NCI-H1436 treated with DMSO at 0.1 percent for 48 hours (cell line): ENCODE measurements at places on chromosomes 5 and 9.

DNA sequence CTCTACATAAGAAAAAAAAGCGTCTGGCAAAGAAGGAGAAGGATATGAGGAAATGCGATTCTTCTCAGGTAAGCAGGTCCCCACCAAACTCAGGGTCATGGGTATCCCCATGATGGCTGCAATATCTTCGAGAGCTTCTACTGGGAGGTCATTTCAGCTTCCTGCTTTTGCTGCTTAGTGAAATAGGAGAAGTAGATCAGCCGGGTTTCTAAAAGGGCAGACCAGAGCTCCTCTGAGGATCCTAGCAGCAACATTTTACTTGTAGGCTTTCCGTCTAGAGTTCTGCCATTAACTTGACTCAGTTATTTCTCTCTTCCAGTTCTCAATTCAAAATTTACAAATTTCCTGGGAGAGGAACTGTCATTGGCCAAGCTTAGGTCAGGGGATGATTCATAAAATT is 134.7 kb downstream of the DPYSL3 start:
- no peak for DNase-seq

DNA sequence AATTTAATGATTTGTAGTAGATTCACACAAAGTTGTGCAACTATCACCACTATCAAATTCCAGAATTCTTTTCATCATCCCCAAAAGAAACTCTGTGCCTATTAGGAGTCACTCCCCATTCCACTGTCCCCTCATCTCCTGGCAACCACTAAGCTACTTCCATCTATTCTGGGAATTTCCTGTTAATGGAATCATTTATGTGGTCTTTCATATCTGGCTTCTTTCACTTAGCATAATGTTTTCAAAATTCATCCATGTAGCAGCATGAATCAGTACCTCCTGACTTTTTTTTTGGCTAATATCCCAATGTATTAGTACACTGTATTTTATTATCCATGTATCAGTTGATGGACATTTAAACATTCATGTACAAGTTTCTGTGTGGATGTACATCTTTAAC is 157.6 kb downstream of the TTC39B start:
- no peak for DNase-seq

GRCh38 chr5:176959051-176959450 is 47.5 kb downstream of the UIMC1 start:
- peak; percentile 39 for DNase-seq

GRCh38 chr9:89755821-89756220 is 151.0 kb downstream of the GADD45G start:
- peak; percentile 28 for DNase-seq

DNA sequence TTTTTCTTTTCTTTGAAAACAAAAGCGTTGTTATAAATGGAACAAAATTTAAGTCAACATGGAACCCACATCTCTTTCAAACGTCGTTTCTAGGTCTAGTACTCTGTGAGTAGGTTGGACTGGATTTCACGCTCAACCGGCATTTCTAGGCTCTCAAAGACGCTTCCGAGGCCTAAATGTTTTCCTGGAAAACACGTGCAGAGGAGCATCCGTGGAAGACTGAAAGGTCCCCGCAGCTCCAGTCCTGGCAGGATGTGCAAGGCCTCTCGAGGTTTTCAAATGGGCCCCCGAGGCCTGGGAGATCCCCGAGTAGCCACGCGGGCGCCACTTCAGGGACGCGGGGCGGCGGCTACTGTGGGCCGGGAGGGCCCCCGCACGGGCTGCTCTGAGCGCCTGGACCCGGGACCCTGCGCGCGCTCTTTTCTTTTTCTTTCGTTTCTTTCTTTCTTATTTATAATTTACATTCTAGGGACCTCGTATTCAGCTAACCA is 4.2 kb upstream of the IRX2 start:
- no peak for DNase-seq

- DNase-seq: no peak
Measured at GRCh38 chr9:133979273-133979920, 12.7 kb downstream of the VAV2 start.

GRCh38 chr9:120284821-120285220 is 295.1 kb downstream of the CDK5RAP2 start:
- DNase-seq: no peak

GRCh38 chr5:28234356-28234968 is 1196.1 kb upstream of the CDH9 start:
- DNase-seq: no peak

DNA sequence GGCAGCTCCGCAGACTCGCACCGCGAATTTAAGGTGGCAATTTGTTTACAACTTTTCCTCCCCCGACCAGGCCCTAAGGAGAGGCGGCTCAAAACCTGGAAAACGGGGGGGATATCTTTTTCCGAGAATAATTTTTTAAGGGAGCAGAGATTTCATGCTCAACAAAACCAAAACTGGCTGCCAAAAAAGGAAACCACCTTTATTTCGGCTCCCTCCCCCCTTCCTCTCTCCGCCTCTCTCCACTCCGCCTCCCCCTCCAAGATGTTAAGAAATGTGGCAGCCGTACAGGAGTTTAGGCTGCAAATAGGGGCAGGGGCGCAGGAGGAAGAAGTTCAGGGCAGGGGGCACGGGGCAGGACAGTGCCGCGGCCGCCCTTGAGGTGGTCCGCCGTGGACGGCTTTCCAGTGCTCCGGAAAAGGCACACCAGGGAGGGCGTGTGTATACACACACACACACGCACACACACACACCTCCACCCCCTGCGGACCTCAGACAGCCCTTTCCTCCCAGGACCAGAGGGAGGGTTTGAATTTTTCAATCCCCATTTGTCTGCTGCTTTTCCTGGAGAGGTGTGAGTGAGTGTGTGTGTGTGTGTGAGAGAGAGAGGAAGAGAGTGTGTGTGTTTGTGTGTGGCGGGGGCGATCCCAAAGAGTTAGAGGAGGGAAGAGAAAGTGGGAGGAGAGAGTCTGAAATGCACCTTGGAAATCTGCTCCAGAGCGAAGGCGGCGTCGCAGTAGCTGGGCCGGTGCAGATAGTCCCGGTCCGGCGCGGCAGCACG is 9.1 kb downstream of the PTCH1 start:
- no peak for DNase-seq

DNA sequence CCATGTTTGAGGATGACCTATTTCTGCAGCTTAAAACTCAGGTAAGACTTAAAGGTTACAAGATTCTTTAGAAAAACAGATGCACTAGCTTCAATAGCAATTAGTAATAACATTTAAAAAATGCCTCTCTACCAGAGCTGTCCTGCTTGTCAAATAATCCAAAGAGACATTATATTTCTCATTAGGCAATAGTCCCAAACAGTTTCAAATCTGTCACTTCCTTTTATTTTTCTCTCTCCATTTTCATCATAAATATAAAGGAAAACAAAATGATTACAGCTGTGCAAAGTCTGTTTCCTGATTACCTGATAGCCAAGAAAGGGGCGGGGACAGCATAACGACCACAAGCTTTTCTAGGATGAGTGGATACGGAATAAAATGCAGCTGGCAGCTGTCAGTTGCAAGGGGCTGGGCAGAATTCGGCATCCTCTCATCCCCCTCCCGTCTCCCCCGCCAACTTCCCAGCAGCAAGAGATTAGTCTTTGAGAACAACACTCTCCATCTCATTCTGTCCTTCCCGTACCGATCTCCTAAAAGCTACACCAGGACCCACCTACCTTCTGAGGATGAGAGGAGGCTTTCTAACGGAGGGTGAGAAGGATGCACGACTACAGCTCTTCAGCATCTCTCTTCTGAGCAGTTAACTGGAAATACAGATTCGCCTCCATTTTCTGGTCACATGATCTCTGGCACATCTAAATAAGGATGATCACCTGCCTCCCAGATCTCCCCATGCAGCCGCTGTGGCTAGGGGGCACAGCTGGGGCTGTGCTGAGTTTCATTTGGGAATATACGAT is 72.5 kb upstream of the PCA3 start:
- DNase-seq: no peak

DNA sequence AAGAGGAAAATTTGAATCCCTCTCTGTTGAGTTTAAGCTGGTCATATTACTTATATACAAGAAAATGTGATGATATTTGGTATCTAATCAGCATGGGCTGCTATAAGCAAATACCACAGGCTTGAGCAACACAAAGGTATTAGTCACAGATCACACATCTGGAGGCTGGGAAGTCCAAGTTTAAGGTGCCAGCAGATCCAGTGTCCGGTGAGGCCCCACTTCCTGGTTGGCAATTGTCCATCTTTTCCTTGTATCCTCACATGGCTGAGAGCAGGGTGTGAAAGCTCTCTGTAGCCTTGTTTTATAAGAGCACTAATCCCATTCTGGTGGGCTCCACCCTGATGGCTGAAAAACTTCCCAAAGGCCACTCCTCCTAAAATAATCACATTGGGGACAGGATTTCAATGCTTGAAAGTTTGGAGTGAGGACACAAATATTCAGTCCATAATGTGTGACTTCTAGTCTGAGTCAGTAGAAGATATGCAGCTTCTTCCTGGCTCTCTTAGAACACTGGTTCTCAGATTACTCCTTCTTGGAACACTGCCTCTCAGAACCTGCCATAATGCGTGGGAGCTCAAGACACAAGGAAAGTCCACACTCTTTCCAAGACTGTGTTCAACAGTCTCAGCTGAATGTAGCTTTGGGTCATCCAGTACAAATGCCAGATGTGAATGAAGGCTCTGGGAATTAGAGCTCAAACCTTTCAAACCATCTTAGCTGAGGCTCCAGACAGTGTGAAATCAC is 124.1 kb downstream of the PRDM9 start:
- DNase-seq: no peak

- no peak for DNase-seq
Measured at GRCh38 chr5:79225441-79225840, 10.5 kb upstream of the JMY start.

DNA sequence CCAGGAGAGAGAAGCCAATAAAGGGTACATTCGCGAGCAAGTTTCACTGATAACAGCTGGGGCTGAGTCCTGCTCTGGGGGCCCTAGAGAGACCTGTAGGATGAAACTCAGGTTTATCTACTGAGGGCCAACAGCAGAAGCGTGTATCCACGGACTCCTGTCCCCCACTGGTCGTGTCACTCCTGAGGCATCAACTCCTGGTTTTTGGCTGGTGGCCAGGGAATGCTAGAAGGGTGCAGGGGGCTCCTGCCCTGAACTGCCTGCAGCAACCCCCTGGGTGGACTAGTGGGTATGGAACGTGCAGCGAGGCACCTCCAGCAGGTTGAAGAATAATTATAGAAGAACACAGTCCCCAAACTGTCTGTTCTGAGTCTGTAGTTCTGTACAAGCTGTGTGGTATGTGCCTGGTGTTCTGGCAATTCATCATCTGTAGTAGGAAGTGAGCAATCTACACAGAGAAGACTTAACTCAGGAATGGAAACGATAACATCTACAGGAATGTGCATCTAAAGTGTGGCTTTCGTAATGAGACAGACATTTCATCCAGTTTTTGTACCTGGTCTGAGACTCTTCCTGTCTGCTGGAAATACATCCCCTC is 64.5 kb upstream of the GNA14 start:
- no peak for DNase-seq

DNA sequence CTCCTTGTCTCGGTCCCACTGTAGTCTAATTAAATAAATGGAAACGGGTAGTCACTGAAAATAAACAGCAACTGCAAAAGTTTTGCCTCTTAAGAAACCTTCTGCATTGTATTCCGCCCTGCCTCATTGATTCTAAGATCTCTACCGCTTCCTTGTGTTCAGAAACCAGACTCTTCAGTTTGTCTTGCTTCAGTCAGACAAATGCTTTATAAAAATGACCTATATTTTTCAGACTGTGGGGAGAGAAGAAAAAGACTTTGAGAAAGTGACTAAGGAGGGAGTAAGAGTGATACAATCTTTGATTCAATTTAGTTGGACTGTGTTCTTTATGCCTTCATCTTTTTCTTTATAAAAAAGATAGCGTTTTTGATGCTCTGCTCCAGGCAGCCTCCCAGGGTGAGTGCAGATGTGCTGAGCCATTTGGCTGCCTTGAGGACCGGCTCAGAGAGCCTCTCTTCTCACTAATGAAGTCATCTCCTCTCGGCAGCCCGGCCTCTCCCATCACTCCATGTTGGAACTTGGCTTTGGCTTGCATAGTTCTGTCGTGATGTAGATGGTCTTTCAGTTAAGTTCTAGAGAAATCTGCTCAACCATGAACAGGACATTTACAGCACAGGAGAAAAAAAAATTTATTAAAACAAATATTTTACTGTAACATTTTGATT is 4.0 kb upstream of the VCAN start:
- DNase-seq: no peak

- no peak for DNase-seq
Measured at GRCh38 chr5:73464016-73464745, 15.6 kb upstream of the FOXD1 start.

GRCh38 chr5:164688437-164688836 is 1183.0 kb downstream of the MAT2B start:
- DNase-seq: no peak

- no peak for DNase-seq
Measured at GRCh38 chr9:121107029-121107428, 32.3 kb downstream of the CNTRL start.

GRCh38 chr5:53298841-53299240 is 181.6 kb upstream of the FST start:
- no peak for DNase-seq

DNA sequence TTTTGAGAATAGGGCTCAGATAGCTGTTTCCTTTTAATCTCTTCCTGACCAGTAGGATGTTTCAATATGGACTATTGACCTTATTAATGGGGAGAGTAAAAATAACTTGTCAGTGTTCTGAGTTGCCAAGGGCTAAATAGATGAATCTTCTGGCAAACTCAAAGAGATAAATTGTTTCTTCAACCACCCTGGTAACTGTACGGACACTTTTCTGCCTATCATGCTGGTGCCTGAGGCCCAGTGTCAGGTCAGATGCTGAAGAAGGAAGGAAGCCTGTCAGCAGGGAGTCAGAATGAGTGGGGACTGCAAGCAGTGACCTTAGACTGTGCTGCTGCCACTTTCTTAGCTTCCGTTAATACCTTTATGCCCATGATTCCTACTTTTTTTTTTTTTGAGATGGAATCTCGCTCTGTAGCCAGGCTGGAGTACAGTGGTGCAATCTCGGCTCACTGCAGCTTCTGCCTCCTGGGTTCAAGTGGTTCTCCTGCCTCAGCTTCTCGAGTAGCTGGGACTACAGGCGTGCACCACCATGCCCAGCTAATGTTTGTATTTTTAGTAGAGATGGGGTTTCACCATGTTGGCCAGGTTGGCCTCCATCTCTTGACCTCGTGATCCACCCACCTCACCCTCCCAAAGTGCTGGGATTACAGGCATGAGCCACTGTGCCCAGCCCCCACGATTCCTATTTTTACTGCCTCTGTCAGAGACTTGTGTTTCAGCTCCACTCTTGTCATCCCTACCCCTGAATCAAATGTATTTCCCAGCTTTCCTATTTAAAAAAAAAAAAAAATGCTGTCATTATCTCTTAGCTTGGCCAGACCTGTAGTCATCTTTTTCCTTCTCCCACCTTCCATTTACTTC is 33.7 kb downstream of the TGFBR1 start:
- no peak for DNase-seq

DNA sequence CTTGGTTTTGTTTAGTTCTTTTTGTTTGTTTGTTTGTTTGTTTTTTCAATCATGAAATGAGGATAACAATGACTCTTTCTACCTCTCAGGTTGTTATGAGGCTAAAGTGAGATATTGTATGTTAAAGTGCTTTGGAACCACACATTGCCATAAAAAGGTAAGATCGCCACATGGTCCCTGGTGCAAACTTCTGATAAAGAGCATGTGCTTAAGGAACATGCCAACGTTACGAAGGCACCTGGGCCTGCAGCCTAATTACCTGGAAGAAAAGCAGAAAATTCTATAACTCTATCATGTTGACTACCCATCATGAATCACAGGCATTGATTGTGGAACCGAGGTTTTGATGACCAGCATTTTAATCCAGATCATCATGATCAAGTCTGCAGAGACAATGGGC is 151.8 kb downstream of the DROSHA start:
- no peak for DNase-seq
